ENCODE measurements at places on chromosomes 11 and 22. TPM values are rescaled to one million over a fixed set of nuclear protein-coding genes. Genes with fewer than 3 reads are reported as not detected.

DNA sequence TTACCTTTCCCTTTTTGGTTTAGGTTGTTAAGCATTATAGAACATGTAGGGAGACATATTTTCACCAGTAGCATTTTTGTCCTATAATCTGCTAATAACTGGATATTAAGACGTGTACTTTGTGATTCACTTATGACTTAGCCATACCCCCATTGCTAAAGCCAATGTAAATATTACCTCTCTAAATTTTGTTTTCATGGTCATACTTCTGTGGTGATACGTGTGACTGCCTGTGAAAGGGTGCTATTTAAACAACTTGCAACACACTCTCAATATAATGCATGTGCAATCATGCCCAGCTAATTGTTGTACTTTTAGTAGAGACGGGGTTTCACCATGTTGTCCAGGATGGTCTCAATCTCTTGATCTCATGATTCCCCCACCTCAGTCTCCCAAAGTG lies 36.2 kb upstream of the PAK1 start:
- H3K27ac ChIP-seq, result no peak overlapping the region
- no peaks in the 10 kb centered on the region for H3K4me1 ChIP-seq
- H3K36me3 ChIP-seq, result no peaks in the 10 kb centered on the region
- DNase-seq, result no peak
- no peak overlapping the region for H3K4me3 ChIP-seq
- peaks cover 29% of the 10 kb centered on the region for H3K27me3 ChIP-seq

DNA sequence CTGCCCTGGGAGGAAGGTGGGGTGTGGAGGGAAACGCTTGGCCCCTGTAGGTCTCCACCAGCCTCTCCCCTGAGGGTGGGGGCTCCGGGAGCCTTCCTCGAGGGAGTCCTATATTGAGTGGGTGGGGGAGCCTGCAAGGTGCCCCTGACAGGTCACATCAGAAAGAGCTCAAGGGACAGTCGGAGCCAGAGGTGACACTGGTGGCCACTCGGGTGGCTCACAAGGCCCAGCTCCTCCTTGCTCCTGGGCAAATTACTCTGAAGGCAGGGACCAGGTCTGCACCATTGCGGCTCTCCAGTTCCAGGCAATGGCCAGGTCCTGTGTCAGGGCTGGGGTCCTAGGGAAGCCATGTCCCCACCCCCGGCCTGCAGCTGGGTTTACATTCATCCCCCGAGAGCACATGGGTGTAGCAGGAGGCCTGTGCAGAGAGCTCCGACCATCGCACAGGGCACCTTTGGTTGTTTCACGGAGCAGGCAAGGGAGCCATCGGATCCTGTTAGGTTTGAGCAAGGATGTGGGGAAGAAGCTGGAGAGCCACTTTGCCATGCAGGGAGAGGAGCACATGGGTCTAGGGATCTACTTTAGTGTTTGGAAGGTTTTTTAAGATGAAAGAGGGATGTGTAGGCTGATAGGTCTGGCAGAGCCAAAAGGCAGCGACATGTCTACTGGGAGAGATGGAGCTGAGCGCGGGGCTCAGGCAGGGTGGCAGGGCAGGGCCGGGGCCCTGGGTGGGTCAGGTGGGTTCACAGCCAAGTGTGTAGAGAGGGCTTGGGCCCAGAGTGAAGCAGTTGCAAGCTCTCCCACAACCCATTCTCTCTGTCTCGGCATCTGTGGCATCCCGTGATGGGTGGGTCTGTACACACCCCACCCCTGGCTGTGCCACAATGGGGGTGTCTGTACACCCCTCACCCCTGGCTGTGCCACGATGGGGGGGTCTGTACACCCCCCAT lies 14.8 kb downstream of the CCND1 start:
- no peaks in the 10 kb centered on the region for H3K27me3 ChIP-seq
- peaks cover 19% of the 10 kb centered on the region for H3K36me3 ChIP-seq
- H3K27ac ChIP-seq, result no peak overlapping the region

- H3K4me3 ChIP-seq, result no peak overlapping the region
- no peak overlapping the region for H3K27ac ChIP-seq
- peaks cover 2% of the 10 kb centered on the region for H3K36me3 ChIP-seq
- no peak for DNase-seq
- peaks cover 51% of the 10 kb centered on the region for H3K27me3 ChIP-seq
Measured at GRCh38 chr11:112211536-112211935, 14.7 kb upstream of the PTS start.

DNA sequence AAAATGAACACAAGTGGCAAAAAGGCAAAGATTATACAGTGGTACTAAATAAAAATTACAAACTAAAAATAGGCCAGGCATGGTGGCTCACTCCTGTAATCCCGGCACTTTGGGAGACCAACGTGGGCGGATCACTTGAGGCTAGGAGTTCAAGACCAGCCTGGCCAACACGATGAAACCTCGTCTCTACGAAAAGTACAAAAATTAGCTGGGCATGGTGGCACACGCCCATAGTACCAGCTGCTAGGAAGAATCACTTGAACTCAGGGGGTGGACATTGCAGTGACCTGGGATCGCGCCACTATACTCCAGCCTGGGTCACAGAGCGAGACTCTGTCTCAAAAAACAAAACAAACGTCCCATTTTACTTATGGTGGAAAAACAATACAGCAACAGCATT lies 24.5 kb downstream of the ZNF280B start:
- no peak for DNase-seq
- no peaks in the 10 kb centered on the region for H3K4me1 ChIP-seq
- H3K36me3 ChIP-seq, result peaks cover 21% of the 10 kb centered on the region
- no peaks in the 10 kb centered on the region for H3K27me3 ChIP-seq
- H3K4me3 ChIP-seq, result no peak overlapping the region

- H3K27me3 ChIP-seq, result peaks cover 35% of the 10 kb centered on the region
- no peaks in the 10 kb centered on the region for H3K36me3 ChIP-seq
- H3K27ac ChIP-seq, result no peak overlapping the region
- no peak for DNase-seq
Measured at GRCh38 chr11:130161441-130162145, 2.0 kb downstream of the ST14 start.

Gene CCDC73
- not detected for total RNA-seq

Gene MOGAT2
- not detected for total RNA-seq

Gene FXYD2
- not detected for total RNA-seq
